ENCODE measurements at places on chromosomes 13 and 19.

GRCh38 chr13:112215871-112216270 is 148.9 kb downstream of the SOX1 start:
- DNase-seq = no peak

GRCh38 chr13:48146636-48147035 is 51.7 kb upstream of the MED4 start:
- DNase-seq = no peak

GRCh38 chr13:93466502-93467036 is 240.0 kb downstream of the GPC6 start:
- no peak for DNase-seq

- no peak for DNase-seq
Observed at GRCh38 chr19:6729573-6730152, 7.7 kb downstream of the GPR108 start.

- DNase-seq = no peak
Observed at GRCh38 chr13:21719463-21719862, 48.6 kb downstream of the FGF9 start.

DNA sequence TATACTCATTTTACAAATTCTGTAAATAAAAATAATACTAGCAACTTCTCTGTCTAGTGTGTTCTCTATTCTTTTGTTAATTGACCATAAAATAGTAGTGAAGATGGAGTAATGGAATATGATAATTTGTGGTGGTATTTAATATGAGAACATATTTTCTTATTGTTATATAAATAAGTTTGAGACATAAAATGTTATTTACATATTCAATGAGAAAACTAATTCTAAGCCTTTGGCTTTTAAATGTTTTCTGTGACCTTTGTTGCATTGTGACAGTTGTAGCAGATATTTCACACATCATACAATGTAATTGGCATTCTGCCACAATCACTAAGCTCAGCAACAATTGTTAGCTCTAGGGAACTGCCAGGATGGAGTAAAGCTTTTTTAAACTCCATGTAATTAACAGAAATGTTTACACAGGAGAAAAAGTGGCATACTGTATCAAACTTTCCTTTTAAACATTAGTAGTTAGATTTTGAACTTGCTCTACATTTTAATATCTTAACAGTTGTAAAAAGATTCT is 562.1 kb upstream of the PCDH9 start:
- DNase-seq = no peak

DNA sequence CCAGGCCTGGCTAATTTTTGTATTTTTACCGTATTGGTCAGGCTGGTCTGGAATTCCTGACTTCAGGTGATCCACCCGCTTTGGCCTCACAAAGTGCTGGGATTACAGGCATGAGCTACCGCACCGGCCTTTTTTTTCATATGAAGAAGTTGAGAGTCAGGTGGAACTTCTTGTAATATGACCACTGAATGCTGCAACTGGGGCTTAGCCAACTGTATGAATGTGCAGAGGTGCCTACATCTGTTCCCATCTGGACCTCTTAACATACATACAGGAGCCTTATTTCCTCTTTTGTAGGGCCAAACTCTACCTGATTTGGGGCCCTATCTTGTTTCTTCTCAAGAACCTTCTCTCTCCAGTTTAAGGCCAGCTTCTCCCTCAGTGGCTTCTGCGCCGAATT is 11.9 kb upstream of the GGACT start:
- DNase-seq = no peak

DNA sequence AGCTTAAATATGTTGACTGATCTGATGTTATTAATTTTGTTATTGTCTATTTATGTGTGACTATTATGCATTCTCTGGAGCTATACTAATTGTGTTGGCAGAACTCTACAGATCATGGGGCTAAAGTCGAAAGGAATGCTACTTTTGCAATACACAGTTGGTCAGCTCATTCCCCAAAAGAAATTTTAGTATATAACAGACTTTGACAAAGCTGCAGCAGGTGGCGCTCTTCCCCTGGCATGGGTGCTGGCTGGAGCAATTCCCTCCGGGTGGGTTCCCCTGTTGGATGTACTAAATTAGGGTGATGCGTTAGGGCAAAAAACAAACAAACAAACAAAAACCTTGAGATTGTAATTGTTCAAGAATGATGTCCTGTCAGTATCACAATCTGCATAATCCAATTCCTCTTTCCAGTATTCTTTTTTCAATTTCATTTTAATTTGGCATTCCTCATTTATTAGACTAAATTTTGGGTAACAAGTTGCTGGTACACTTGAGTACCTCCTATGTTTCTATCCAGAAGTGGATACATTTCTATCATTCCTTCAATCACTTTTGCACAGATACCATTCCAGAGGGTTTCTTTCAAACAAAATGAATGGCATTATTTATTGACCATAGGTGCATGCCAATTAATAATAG is 322.8 kb upstream of the EDNRB start:
- no peak for DNase-seq

DNA sequence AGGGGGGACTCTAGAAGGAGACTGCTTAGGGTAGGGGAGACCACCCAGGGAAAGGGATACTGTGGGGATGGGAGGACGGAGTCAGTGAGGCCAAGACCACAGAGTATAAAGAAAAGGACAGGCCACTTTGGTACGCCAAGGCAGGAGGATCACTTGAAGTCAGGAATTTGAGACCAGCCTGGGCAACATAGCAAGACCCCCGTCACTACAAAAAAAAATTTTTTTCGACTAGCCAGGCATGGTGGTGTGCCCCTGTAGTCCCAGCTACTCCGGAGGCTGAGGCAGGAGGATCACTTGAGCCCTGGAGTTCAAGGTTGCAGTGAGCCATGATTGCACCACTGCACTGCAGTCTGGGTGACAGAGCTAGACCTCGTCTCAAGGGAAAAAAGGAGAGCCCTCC is 6.6 kb downstream of the IFNL3 start:
- DNase-seq = no peak

DNA sequence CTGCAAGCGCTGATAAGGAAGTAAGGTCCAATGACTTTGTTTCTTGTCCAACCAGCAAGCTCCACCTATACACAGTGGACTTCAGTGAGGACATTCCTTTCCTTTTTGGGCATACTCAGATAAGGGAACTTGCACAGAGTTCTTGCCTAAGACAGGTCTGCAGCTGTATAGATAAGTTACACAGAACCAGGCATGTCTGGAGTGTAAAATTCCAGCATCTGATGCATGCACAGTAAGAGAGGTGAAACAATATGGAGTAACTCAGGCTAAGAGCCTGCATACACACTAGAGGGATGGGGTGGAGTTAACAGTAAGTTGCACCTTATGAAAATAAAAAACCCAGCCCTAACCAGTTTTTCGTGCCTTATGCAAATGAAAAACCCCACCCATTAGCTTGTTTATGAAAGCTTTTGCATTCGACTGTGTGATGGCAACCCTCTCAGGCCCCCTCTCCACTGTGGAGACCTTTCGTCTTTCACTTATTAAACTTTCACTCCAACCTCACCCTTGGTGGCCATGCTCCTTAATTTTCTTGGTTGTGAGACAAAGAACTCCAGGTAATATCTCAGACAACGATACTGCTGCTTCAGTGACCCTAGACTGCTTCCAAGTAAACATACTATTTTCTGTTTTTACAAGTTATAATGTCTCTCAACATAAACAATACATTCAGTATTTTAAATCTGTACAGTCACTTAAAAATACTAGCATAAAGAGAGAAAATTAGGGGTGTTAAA is 2859.0 kb upstream of the PCDH20 start:
- DNase-seq = no peak

- no peak for DNase-seq
Observed at GRCh38 chr13:45943965-45944364, 92.4 kb upstream of the SIAH3 start.

- no peak for DNase-seq
Observed at GRCh38 chr13:113863524-113864272, at the start of gene GAS6. TSS of gene GAS6 (minus strand) at chr13:113864076. CDS start at chr13:113863920, 156 bp downstream.

- no peak for DNase-seq
Observed at GRCh38 chr19:46678110-46678732, 17.2 kb upstream of the DACT3 start.

- DNase-seq = no peak
Observed at GRCh38 chr19:14055396-14055795, 6.5 kb downstream of the PALM3 start.

DNA sequence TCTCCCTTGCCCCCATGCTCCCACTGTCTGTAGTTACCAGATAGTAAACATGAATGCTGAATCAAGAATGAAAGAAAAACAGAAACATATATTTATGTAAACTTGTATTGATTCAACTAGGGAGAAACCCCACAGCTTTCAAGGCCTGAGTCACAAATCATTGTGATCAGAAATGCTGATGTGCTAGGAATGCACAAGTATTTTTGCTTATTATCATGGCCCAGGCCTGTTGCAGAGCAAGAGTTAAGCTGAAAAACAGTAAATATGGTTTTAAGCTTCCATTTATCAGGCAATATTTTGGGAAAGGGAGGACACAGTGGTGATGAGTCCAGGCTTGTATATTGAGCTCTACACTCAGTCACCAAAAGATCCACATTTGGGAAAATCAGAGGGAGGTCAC is 669.6 kb downstream of the DIAPH3 start:
- no peak for DNase-seq

DNA sequence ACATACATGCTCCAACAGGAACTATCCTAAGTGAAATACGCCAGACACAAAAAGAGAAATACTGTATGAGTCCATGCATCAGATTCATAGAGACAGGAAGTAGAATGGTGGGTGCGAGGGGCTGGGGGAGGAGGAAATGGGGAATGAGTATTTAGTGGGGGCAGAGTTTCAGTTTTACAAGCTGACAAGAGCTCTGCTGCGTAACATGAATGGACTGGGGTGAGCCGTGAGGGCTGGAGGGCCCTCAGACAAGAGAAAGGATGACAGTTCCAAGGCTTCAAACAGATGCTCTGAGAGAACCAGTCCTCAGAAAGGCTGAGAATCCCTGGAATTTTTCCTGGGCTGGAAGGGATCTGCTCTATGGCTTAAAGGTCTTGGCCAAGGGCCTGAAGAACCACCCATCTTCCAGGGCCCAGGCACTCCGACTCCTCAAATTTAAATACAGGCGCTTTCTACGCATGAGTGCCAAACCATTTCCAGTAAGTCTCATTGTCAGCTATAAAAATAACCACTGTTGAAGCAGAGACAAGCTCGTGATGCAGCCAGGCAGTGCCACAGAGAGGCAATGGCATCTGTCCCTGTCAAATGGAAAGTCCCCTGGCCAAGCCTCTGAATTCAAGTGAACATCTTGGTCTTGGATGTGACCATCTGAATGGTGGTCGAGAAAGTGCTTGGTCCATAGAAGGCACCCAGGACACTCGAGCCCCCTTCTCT is 17.5 kb downstream of the KLF2 start:
- no peak for DNase-seq
